Activated T-helper 1 cell treated with anti-CD3 and anti-CD28 coated beads, Interleukin-12 subunit alpha, Interleukin-12 subunit beta, Interleukin-2, Interleukin-4 antibody, amounts not matched to agents 30 ng/mL and 10 ng/mL and 1 ng/mL, durations not matched to agents 14 hours and 24 hours and 36 hours (primary cell): ENCODE measurements at places on chromosomes 1 and 21. TPM values are rescaled to one million over a fixed set of nuclear protein-coding genes. Genes with fewer than 3 reads are reported as not detected.

Gene S100A6
- 154 and 159 TPM in 2 replicates for total RNA-seq

Gene ARTN
- 0.24 and 0.88 TPM in 2 replicates for total RNA-seq

Gene MEGF6
- total RNA-seq, result 1.2 and 2.1 TPM in 2 replicates

Gene NUP210L
- total RNA-seq, result 0.12 TPM in 1 of 2 replicates, not detected in the other
